Fibroblast of skin of scalp (primary cell): ENCODE measurements at places on chromosomes 3 and 15.

DNA sequence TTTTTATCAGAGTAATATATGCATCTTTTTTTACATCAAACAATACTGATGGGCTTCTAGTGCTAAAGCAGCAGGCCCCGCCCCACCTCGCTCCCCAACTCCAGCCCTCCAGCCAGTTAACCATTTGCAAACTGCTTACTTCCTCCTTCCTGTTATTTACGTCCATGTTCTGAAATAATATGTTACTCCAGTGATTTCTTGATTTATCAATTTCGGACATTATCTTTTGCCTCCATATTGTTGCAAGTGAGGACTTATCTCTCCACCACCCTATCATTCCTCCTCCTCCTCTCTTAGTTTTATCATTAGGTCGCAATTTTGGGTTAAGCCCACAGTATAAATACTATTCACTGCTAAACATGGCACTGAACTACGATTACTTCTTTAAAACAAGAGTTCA lies 39.5 kb downstream of the ZNF710 start:
- DNase-seq, result no peak

GRCh38 chr3:71964170-71964569 lies 179.2 kb upstream of the PROK2 start:
- no peak for DNase-seq

GRCh38 chr3:18556001-18556408 lies 130.9 kb upstream of the SATB1 start:
- no peak for DNase-seq

DNA sequence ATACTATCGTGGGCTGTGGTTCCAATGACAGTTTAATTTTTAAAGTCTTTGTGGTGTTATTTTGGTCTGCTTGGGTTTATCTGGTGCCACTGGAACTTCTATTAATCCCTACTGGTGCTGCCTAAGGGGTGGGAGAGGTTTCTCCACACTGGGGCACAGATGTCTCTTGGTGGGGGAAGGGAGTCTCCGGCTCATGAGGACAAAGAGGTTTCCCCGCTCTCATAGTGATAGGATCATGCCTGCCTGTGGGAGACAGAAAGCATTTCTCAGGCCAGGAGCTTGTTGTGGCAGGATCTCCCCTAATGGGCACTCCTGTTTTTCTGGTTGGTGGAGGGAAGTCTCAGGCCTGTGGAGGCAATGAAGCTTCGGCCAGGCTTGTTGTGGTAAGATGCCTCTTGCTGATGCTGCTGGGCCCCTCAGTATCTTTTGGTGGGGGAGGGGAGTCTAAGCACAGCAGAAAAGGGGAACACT lies 84.3 kb upstream of the THRB start:
- no peak for DNase-seq

DNA sequence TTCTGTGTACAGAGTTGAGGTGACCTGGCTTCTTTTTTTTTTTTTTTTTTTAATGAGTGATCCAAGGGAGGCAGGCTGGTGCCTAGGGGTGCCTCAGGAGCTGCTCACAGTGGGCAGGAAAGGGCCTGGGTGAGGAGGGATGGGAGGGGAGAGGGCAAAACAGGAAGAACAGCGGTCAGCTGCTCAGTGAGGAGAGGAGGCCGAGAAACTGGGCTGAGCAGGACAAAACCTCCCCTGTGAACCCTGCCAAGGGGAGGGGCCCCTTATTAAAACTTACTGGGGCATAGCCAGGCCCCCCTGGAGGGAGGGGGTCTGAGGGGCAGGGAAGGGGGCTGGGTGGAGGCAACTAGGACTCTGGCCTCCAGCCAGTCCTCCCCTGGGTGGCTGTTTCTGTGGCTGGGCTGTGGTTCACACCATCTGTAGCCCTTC lies 3.5 kb downstream of the PLEKHO2 start:
- peak; percentile 46 for DNase-seq

- DNase-seq, result peak; percentile 52
These were observed 326.2 kb downstream of the TUSC7 start for GRCh38 chr3:117035745-117036144.

DNA sequence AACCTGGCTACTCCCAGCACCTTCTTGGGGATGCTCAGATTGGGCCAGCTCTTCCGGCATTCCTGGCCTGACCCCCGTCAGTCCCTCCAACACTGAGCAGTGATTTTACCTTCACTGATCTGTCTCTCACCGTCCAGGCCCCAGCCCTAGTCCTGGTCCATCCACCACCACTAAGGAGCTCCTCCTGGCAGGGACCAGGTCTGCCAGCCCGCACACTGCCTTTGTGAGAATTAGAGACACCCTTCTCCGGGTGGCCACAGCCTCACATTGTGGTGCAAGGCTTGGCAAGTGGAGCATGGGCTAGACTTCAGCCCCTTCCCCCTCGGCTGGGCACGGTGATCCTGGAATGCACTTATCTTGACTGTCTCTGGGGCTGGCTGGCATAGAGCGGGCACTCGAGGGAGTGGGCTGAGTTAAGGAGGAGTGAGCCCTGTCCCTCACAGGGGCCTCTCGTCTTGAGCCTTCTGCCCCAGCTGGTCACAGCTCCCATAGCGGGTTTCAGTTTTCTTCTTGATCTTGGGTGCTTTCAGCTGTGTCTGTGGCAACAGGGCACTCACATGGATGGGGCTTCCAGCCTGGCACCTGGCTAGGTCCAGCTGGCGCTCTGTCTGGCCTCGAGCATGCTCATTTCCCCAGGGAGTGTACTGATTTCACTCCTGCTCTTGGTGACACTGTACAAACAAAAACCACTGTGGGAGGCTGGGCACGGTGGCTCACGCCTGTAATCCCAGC lies 53.9 kb downstream of the LINGO1 start:
- no peak for DNase-seq

- peak; percentile 1 for DNase-seq
These were observed 8.6 kb downstream of the AQP9 start for GRCh38 chr15:58146749-58147148.

DNA sequence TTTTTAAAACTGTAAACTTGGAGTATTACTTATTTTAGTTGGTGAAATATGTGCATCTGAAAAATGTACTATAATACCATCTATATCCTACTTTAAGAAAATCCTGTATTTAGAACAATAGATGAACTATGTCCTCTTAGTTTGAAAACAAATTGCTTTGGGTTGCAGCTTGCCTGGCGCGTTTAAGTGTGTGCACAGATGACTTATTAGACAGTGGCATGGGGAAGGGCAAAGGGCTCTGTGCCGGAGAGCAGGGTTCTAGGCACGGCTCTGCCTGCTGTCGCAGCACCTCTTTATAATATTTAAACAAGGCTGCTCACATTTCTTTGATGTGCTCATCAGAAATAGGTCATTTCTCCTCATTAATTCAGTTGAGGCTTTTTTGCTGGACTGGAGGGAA lies 10.0 kb downstream of the PXK start:
- no peak for DNase-seq

DNA sequence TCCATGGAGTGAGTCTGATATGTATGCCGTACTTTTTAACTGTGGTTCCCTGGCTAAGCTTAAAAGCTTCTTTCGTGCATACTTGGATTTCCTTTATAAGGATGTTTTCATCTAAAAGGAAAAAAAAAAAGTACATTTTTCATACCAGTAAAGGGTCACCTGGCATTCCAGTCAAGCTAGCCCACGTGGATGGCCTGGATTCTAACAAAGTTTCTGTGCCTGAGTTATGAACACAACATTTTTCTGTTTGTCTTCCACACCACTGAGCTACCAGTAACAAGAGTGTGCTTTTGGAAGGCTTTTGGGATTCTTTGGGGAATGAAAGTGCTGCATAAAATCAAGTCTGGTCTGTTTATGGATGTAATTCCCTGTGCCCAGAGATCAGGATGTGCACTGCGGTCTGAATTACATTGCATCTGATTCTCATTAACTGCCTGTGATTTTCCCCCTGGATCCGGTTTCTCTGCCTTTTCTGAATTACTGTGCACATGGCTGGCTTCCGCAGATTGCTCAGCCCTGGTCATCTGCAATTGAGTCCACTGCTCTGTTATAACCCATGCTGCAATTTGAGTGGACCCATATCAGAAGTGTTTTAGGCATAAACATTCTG lies 38.2 kb upstream of the MAGI1 start:
- DNase-seq, result peak; percentile 84

DNA sequence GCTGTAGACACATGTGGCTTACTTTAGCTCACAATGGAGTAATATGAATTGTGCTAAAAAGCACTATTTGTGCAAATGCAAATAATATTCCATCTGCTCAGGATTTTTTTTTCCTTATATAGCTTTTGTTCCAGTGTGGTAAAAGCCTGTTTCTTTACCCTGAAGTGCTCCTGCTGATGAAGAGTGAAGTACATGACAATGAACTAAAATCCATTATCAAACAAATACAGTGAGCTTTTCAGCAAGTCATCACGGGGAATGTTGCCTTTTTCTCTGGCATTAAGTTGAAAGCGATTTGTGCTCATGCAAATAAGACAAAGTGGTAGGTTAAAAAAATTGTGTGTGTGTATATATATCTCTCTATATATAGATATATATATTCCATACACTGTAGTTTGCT lies 28.6 kb upstream of the CCDC39 start:
- no peak for DNase-seq

DNA sequence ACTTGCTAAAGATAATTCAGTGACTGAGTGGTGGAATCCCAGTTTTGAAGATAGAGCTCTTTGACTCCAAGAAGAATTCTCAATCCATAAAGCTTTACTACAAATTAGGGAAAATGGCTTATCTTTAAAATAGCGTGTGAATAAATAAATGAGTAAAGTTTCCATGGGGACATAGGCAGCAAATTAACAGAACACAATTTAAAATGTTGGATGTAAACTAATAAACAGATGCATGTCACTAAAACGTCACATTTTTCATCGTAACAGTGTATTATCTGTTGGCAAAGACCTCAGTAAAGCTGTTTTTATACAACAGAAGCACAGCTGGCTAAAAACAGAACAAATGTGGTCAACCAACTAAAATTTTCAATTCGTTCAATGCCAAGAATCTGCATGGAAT lies 913.9 kb upstream of the CFAP20DC start:
- DNase-seq, result no peak

- no peak for DNase-seq
These were observed 783 bp upstream of the ISG20 start for GRCh38 chr15:88637841-88638625.

DNA sequence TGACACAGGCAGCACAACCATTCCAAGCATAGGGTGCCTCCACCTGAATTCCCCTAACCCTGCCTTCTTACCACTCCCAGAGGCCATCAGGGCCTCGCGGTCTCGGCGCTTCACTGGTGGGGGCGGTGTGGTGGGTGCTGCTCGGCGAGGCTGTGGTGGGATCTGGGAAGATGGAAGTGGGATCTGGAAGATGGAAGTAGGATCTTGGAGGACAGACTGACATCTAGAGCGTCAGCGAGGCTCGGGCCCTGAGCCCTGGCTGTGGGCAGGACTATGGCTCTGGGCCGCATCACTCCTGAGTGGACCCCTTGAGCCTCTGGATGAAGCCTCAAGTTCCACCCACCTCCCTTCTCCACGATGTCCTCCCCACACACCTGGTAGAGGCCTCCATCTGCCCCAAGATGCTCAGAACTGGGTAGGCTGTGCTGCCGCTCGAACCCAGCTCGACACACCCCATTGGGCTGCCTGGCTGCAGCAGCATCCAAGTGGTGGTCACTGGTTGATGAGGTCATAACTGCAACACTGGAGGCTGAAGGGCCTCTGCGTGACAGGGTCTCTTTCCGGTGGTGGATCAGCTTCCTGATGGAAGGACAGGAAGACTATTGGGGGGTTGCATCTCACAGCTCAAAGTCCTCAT lies 3.6 kb downstream of the NCKIPSD start:
- DNase-seq, result no peak

GRCh38 chr15:38202361-38202760 lies 50.3 kb upstream of the SPRED1 start:
- no peak for DNase-seq

GRCh38 chr3:4523710-4524698 lies 30.9 kb downstream of the ITPR1 start:
- peak; percentile 11 for DNase-seq

DNA sequence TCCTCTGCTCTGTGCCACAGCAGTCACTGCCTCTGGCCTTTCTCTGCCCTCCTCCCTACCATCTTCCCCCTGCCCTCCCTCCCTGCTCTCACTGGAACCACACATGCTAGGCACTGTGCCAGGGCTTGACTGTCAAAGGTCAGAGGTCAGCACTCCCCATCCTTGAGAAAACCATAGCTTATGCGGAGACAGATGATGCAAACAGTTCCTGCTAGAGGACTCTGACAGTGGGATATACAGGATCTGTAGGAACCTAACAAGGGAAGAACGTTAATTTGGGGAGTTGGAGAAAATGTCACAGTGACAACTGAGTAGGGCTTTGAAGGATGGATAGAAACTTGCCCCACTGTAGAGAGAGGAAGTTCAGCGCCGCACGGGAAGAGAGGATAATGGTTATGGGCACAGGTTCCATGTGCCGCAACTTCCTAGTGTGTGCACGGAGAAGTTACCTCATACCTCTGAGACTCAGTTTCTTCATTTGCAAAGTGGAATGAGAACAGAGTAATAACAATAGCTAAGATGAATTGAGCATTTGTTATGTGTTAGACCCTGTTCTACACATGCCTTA lies 29.3 kb upstream of the XYLB start:
- no peak for DNase-seq

DNA sequence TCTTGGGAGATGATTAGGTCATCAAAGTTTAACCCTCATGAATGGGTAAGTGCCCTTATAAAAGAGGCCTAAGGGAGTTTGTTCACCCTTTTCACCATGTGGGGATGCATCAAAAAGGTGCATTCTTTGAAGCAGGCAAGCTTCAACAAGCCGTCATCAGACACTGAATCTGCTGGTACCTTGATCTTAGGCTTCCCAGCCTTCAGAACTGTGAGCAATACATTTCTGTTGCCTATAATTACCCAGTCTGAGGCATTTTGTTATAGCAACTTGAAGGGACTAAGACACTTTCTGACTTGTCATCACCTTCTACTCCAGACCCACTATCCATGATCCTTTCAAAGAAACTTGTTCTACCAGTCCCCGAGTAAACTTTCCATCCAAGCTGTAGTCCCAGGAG lies 44.6 kb upstream of the LRRC58 start:
- no peak for DNase-seq

DNA sequence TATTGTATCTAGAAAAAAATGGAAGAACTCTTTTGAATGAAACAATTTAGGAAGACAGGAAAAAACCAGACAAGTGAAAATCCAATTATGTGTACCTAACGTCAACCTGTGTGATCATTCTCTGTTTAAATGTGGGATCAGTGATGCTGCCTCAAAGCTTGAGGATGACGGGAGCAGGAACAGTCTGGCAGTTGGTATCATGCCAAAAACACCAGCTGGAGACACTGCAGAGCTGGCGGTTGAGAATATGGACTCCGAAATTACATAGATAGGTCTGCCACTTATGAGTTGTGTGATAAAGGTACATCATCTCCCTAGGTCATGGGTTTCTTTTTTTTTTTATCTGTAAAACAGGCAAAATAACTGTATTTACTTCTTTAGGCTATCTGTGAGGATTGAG lies 480.5 kb downstream of the CNTN4 start:
- DNase-seq, result no peak

DNA sequence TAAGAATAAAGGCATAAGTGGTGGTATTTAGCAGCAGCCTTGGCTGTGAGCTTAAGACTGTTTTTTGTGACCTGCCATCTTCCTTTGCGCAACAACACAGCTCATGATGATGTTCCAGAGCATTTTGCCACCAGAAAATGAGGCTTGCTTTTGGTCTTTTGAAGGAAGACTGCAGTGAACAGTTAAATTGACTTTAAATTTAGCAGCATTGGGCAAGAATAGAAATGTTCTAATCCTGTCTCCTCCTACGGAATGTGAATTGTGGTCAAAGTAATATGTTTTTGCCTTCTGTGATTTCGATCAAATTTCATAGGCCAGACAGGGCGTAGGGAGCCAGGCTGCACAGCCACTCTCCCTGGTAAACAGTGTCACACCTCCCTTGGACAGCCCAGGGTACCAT lies 460.7 kb upstream of the RASGRP1 start:
- peak; percentile 45 for DNase-seq
